Stimulated activated CD8-positive, alpha-beta memory T cell treated with anti-CD3 and anti-CD28 coated beads, Interleukin-4, amount 100 ng/mL, for 4 hours (primary cell): ENCODE measurements at places on chromosomes 1 and 21.

DNA sequence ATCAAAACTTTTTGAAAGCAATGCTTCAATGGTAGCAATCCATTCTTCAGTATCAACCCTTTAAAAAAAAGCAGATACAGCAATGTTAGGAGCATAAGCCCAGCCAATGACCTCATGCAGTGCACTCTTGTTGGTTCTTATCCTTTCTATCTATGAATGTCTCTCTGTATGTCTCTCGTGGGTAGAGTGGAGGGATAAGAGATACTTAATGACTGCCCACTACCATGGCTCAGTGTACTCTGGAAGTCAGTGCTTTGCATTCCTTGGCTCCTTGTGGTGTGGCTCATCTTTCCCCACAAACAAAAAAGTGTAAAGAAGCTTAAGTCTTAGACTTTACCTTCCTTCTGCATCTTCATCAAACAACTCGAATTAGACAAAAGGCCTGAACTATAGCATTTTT is 50.3 kb downstream of the PCSK9 start:
- no peak for DNase-seq

GRCh38 chr1:228336308-228337030 is 70.2 kb downstream of the TRIM11 start:
- DNase-seq = no peak

GRCh38 chr1:192639607-192640368 is 3.8 kb downstream of the RGS13 start:
- DNase-seq = no peak

DNA sequence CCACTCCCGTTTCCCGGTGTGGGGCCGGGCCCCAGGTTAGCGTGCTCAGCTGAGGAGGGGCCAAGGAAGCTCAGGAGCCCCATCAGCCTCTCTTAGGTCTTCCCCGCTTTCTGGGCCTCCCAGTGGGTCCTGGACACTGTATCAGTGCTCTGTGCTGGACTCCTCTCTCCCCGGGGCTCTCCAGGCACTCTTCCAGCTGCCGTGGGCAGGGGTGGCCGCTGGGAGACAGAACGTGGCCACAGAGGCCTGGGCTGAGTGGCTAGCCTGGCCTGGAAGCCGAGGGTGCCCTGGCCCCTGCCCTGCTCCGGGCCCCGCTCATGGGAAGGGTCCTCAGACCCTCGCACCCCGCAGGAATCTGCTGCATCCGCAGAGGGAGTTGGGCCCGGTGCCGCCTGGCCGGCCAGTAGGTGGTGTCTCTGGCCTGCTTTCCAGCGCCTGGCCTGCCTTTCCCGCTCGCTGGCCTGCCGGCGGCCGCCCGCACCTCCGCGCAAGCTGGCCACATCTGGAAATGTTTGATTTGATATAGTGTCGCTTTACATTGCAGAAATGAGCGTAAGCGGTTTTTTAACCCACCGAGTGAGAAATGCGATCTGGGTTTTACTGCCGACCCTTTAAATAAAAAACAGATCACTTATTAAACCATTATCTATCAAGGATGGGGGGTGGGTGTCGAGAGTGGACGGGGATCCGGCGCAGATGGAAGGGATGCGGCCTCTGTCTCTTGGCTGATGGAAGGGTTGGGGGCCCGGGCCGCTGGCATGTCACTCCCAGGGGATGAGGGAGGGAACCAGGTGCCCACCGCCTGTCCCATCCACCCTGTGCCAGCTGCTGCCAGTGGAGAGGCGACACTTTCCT is 74.4 kb upstream of the TTC34 start:
- DNase-seq = no peak

GRCh38 chr1:210800301-210800700 is 333.6 kb downstream of the KCNH1 start:
- no peak for DNase-seq

DNA sequence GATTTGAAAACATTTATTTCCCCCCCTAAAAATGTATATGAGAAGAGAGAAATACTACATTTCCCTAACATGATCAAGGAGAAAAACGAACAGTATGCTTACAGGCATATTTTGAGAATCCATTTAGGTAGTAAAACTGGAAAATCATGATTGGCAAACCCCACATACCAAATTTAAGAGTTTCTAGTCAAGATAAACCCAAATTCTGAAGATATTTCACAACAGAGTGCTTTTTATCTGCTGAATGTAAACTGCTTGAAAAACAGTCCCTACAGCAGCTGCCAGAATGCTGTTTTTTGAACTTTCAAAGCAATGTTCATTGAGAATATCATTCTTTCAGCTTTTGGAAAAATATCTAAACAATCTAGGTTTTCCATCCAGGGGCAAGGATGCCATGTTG is 31.0 kb downstream of the ASH1L start:
- DNase-seq = no peak

- no peak for DNase-seq
These were observed 86.9 kb downstream of the LRRC8D start for GRCh38 chr1:89907727-89908212.

GRCh38 chr1:92839442-92839841 is 7.6 kb downstream of the RPL5 start:
- no peak for DNase-seq
